Left cardiac atrium (tissue), 4 donors: ENCODE measurements at places on chromosomes 2 and 18.

DNA sequence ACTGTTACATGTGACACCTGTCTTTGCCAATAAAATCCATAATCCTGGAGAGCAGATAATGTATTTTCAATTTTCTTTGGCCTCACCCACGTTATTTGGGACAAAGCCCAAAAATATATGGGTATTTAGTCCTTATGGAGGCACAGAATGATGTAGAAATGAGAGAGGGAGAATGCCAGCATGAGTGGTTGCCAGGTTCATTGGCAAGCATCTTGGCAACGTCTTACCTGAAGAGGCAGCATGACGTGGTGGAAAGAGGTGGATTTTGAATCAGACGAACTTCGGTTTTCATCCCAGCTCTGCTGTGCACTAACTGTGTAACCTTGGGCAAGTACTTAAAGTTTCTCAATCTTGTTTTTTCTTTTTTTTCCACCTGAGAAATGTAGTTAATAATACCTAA, 969.6 kb upstream of the PIK3C3 start:
- no peak for DNase-seq

GRCh38 chr18:13501543-13501887, 224.8 kb downstream of the FAM210A start:
- no peak for DNase-seq

- DNase-seq, result no peak
Measured at GRCh38 chr2:118223511-118223991, 135.3 kb downstream of the INSIG2 start.

DNA sequence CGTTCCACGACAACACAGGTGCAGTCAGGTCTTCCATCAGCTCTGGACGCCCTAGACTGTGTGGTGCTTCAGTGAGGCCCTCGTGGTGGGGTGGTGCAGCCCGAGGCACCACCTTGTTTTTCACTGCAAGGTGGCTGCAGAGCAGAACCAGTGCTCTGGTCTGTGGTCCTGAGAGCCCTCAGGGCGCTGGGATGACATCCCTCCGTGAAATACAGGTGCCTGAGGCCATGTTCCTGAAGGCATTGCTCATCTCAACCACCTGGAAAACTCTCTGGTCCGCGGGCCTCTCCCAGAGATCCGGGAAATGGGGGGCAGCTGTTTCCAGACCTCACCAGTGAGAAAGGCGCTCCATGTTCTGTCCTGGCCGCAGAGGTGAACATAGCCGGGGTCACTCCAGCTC, 119.2 kb downstream of the ACOXL start:
- DNase-seq, result no peak

DNA sequence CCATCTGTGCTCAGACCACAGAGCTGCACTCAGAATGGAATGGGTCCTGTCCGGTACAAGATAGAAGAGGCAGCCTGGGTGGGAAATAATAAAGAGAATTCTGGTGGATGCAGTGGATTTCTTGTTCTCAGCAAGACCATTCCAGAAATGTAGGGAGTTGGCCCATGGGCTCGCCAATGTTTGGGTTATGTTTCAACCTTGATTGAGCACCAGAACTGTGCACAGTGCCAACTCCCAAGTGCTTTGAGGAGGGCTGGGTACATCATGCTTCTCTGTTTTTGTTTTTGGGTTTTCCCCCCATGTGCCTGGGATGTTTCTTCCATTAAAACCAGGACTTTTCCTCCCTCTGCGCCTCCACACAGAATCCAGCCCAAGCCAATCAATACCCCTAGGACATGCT, 304.1 kb downstream of the TNS1 start:
- DNase-seq, result no peak
